ENCODE measurements at places on chromosomes 1 and 21.

DNA sequence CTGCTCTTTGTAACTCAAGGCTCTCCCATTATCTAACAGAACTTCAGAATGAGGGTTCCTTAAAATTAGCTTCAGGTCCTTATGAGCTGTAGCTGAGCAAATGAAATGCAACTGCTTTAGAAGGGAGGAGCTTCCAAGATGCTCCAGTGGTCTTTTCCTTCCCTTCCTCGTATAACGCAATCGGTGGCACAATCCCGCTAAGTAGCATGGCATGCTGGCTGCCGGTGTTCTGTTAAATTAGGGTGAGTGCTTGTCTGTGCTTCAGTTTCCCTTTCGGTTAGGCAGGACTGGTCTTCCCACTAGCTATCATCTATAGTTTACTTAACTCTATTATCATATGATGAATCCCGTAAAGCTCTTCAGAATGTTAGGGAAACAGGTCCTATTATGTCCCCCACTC lies 917 bp downstream of the KIAA0040 start:
- DNase-seq: no peak

GRCh38 chr21:35135481-35135880 lies 86.4 kb upstream of the RUNX1 start:
- no peak for DNase-seq

DNA sequence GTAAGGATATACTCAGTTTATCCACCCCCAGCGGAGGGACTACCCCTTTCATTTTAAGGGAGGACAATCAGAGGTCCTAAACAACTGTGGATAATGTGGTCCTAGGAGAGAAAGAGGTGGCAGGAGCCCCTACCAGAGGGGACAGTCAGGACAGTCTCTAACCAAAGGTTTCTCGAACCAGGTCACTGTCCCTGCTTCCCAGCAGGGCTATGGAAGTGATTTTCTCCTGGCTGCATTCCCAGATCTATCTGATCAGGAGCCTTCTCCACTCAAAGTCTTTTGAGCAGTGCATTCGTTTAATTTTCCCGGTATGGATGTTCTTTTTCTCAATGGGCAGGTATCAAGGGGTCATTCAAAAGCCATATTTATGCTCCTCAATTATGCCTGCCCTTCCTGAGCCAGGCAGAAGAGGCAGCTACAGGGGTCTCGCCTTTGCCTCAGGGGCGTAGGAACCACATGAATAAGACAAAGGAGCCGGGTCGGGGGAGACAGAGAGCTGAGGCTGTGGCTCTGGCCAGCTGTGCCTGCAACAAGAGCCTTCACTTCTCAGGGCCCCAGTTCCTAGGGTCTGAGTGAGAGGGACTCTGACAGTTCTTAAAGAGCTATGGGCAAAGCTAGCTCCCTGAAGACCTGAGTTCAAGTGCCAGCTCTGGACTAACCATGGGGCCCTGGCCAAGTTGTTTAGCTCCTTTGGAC lies 62.5 kb upstream of the DMRTB1 start:
- no peak for DNase-seq

DNA sequence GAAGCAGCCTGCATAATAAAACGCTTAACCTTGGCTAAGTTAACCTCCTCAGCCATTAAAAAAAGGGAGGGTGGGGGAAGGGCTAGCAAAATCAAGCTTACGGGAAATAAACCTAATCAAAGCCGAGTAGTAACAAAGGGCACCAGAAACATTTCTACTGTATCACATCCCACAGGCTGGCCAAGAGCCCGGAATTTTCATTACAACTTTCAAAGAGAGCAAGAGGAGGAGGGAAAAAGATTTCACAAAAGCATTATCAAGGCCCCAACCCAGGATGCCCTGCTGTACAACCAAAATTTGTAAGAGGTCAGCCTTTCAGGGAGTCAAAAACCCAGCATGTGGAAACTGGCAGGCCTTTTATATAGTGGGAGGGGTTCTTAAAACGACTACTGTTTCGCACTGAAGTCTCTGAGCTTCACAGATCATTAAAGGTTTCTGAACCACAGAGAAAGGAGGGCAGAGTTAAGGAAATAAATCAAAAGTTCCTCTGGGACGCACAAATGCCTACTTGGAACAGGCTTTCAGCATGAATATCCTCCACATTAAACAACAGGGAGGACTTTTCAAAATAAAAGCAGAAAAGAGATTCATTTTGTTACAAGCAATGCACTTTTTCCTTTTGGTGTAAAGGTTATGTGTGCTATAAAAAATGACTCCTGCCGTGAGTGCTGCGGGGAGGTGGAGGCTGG lies 90.4 kb downstream of the SLC45A1 start:
- DNase-seq: no peak

DNA sequence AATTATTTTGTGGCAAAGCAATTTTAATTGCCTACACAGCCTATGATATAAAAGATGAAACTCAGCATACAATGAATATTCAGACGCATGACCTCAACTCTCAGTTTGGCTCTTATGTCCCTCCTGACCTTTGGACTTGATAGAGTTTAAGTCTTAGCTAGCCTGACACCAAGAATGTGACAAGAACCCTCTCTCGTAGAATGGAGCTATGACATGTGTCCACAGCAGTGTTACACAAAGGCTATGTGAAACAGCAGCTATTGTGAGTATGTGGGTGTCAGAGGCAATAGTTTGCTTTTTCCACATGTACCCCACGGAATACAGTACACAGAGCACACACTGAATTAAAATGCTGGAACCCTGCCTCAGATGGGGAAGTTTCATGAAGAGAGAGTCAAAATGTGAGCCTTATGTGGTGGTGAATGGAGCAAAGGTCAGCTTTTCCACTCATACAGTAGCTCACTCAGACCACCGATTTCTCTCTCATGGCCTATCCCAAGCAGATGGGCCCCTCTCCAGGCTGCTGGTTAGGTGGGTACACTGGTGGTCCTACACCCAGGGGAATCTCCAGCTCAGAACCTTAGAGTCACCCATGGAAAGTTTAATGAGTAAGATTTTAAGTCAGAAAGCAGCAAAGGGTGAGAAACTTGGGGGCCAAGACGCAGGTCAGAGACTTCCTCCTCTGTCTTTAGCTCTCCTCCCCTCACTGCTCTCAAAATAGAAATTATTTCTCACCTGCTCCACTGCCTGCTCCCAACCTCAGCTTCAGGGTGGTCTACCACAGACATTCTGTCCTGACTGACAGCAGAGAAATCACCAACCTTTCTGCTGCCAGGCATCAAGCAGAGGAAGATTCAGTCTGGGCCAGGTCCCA lies 10.1 kb upstream of the XCL2 start:
- no peak for DNase-seq

DNA sequence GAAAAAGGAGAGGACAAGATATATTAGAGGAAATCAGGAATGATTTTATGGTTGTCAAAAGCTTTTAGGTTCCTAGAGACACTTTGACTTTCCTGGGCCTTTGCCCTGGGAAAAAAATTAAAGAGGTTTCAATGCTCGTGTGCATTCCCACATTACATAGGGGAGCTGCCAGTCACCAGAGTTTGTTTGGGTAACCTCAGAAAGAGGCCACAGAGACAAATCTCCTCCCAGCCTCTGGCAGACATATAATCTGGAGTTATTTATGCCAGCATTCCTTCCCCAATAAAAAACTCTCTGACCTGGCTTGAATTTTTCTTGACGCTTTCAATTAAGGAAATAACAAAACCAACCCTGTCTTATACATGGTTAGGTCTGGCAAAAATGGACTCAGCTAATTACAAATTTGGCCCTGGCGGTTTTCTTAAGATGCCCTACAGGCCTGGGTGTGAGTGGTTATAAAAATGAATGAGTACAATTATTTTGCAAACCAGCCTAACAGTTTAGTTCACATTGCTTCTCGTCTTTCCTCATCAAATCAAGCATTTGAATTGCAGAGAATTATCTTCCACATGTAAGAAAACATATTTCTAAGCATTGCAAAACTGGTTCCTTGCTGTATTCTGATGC lies 63.7 kb downstream of the WLS start:
- no peak for DNase-seq

DNA sequence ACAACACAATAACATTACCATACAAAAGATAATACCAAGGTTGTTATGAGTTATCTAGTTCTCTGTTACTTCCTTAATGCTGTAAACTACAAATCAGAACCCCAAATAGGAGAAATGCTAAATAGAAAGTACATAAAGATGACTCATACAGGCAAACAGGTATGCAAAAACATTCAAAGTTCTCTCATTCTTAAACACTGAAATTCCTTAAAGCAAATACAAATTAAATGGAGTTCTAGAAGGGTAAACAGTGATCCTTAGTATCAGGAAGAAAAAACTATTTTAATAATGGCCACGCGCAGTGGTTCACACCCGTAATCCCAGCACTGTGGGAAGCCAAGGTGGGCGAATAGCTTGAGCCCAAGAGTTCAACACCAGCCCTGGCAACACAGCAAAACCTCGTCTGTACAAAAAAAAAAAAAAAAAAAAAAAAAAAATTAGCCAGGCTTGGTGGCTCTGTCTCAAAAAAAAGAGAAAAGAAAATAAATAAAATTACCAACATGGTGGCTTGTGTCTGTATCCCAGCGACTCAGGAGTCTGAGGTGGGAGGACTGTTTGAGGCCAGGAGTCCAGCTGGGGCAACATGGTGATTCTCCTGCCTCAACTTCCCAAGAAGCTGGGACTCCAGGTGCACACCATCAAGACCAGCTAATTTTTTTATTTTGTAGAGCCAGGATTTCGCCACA lies 17.5 kb downstream of the FBXO42 start:
- no peak for DNase-seq

All from neuronal stem cell (in vitro differentiated cells).